ENCODE measurements at places on chromosomes 7 and 10.

GRCh38 chr7:36621396-36621795 lies 102.9 kb downstream of the AOAH start:
- DNase-seq = no peak

- no peak for DNase-seq
These were observed 371.7 kb upstream of the IGFBP3 start for GRCh38 chr7:46292741-46293140.

GRCh38 chr7:73618538-73618937 lies 5.8 kb downstream of the MLXIPL start:
- DNase-seq = no peak

GRCh38 chr10:76088980-76089379 lies 657.6 kb downstream of the LRMDA start:
- DNase-seq = no peak

- no peak for DNase-seq
These were observed 26.3 kb upstream of the SH3PXD2A start for GRCh38 chr10:103881416-103882284.

- DNase-seq = peak; percentile 25
These were observed 212.0 kb downstream of the MAGI2 start for GRCh38 chr7:79241288-79242060.

GRCh38 chr10:112132435-112132834 lies 51.1 kb downstream of the GPAM start:
- DNase-seq = no peak

DNA sequence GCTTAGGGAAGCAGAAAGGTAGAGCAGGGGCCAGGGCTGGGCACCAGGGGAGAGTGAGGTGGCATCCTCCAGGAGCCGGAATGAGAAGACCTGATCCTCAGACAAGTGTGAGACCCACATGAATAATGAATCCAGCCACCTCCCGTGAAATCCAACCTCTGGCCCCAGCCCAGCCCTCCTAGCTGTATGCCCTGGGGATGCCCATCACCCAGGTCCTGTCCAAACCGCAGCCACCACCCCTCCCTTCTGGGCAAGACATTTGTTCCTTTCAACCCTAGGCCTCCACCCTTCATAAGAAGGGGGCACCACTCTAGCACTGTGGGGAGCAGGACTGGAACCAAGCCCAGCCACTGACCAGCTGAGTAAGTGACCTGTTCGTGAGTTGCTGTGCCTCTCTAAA lies 9.7 kb downstream of the PDZD7 start:
- no peak for DNase-seq

DNA sequence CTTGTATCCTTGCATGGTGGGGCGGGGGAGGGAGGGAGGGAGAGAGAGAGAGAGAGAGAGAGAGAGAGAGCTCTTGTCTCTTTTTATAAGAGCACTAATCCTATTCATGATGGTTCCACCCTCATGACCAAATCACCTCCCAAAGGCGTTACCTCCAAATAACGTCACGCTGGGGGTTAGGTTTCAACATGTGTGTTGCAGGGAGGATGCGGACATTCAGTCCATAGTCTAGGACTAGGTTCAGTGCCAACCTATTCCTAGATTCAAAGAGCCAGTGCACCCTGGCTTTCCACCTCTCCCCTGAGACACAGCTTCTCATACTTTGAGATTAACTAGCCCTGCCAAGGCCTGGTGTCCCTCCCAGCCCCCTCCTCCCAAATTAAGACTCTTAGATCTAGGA lies 123.0 kb downstream of the GRK5 start:
- DNase-seq = no peak

- no peak for DNase-seq
These were observed 107.4 kb upstream of the FAM204A start for GRCh38 chr10:118449521-118449920.
